GM04503 (cell line): ENCODE measurements at places on chromosomes 6 and 20.

DNA sequence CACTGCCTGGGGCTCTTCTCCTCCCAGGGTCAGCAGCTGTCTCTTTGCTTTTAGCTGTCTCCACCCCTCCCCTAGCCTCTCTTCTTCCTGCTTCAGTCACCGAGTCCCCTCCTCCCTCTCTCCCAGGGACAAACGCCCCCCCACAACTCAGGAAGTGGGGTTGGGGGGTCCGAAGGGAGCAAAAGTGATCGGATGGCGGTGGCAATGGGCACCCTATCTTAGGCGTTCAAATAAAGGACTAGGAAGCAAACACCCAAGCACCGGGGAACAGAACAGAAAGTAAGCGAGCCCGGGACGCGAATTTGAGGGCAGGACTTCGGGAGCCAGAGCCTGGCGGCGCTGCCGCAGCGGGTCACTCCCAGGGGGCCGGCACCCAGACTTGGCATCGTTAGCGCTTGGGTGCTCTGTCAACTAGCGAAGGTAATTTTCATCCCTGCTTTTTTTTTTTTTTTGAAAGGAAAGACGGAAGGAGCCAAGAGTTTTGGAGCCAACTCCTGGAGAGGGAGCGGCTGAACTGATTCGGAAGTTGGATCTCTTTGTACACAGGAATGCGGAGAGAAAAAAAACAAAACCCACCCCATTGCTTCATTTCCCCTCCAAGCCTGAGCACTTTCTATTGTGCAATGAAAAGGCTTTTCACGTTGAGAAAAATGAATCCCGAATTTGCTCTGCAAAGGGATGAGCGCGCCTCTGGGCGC, 815 bp upstream of the ITPR3 start:
- DNase-seq, result peak; percentile 39

- no peak for DNase-seq
Measured at GRCh38 chr6:161235776-161236633, 37.9 kb downstream of the AGPAT4 start.

- DNase-seq, result no peak
Measured at GRCh38 chr20:14335052-14335451, 2.4 kb downstream of the FLRT3 start.

GRCh38 chr6:43723737-43724295, 36.2 kb upstream of the MRPS18A start:
- no peak for DNase-seq

GRCh38 chr6:129022011-129022553, 139.1 kb downstream of the LAMA2 start:
- DNase-seq, result no peak

- DNase-seq, result no peak
Measured at GRCh38 chr20:41649489-41649888, 31.3 kb upstream of the CHD6 start.
